ENCODE measurements at places on chromosomes 3 and 15.

DNA sequence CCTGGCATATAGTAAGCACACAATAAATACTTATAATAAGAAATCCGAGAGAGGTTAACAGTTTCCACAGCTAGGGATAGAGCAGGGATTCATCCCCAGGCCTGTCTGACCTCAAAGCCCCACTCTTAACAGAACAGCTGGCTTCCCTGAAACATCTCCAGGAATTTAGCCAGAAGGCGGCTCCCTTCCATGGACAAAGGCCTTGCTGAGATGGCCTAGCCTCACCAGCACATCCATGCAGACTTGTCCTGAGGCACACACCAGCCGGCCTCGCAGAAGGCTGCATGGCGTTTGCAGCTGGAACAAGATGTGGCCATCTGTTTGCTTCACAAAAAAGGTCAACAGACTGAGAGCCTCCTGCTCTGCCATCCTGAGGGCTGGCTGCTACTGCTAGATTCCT lies 245.4 kb downstream of the SLCO3A1 start:
- no peak for DNase-seq

DNA sequence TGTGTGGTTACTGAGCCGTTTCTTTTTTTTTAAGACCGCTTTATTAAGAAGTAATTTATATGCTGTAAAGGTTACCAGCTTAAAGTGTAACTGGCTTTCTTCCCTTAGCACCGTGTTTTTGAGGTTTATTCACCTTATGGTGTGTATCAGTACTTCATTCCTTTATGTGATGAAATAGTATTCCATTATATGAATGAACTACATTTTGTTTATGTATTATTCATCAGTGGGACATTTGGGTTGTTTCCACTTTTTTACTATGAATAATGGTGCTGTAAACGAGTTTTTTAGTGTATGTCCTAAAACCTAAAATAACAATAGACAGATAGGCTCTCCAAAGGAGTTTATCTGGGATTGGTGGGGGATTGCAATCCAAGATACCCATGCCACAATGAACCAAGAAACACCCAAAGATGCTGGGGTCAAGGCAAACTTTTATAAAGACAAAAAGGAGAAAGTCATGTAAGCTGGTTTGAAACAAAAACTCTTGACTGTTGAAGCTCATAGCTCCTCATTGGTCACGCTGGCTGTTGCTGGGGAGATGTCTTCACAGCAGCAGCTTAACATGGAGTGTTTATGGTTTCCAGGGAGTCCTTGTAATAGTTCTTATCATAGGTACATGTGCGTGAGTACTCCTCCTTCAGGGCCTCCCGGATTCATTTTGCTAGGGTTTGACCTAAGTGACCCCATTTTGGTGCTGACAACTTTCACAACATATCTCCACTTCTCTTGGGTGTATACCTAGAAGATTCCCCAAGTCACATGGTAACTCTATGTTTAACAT lies 16.0 kb downstream of the TM2D3 start:
- DNase-seq = no peak

- no peak for DNase-seq
Observed at GRCh38 chr3:169666376-169667165, 3.1 kb upstream of the MECOM start.

- DNase-seq = no peak
Observed at GRCh38 chr15:29750754-29751153, 71.5 kb downstream of the TJP1 start.

Data from stimulated activated CD8-positive, alpha-beta memory T cell treated with anti-CD3 and anti-CD28 coated beads, Interleukin-15, amount 100 ng/mL, for 24 hours (primary cell).